ENCODE measurements at places on chromosomes 12 and 14.

- no peak for DNase-seq
These were observed 815.8 kb downstream of the BCL11B start for GRCh38 chr14:98456231-98456630.

GRCh38 chr14:61335671-61336275 is 14.4 kb downstream of the PRKCH start:
- DNase-seq = peak; percentile 49

GRCh38 chr14:54866588-54866987 is 36.0 kb downstream of the GCH1 start:
- DNase-seq = no peak

GRCh38 chr12:30188602-30189326 is 405.0 kb upstream of the TMTC1 start:
- DNase-seq = no peak

GRCh38 chr12:120851944-120852343 is 52.2 kb downstream of the SPPL3 start:
- no peak for DNase-seq

- DNase-seq = peak; percentile 82
These were observed 792 bp upstream of the SLC38A1 start for GRCh38 chr12:46269429-46270241.

DNA sequence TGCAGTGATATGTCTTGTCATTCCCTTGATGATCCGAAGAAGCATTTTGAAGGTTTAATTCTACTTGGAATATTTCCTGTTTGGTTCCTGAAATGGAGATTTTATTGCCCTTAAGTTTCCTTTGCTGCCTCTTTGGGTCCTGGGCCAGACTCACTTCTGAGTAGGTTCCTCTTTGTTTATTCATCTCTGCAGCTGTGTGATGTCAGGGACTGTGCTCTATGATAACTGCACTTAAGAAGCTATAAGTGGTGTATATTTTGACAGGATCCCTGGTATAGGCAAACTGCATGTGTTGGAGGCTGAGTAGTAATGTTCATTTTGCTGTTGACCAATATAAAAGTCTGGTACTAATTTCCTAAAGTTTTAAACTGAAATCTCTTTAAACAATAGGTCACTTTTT is at the start of gene KLRC4:
Gene KLRC4 (minus strand): TSS at position 366 of the 400 bp plus-strand sequence. CDS start 182 bp downstream, at position 184.
- DNase-seq = no peak

DNA sequence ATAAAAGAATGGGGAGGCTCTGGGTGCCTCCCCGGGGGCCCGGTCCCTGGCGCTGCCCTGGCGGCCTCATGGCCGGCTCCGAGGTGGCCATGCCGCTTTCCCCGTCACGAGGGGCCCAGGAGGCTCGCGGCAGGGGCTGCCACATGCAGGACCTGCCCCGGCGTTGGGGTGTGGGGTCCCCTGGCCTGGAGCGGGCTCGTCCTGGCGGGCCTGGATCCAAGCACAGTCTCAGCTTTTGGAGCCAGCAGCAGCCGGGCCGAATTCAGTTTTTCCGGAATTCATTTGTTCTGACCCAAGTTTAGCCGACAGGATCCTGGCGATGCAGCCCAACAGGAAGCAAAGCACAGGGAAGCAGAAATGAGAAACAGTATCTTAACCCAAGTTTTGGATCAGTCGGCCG is 26.4 kb upstream of the AEBP2 start:
- DNase-seq = no peak

DNA sequence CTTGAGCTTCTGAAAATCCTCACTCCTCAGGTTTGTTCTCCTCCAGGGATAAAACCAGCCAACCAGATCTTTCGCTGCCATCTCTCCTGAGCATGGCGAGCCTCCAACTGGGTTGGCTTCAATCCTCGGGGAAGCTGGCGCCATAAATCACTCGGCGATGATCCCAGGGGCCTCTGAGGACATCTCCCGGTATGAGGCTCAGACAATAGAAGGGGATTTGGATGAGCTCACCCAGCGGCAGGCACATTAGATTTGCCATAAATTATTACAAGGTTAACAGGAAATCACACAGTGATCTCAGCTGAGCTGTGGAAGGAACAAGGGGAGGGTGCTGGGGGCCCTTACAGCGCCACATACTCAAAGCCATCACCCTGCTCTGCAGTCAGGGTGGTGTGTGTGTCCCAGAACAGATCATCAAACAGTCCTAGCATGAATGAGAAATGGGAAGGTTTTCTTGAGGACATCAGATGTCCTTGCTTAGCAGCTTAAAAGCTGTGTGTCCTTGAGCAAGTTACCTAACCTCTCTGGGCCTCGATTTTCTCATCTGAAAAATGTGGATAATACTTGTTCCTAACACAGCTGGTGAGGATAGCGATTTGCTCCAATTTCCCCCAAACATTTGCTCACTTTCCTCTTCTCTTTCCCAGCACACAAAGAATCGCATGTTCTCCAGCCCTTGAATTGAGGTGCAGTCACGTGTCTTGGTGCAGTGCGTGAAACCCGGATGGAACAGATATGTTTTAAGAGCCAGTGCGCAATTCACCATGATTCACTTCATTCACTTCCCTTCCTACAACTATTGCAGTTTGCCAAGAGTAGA is 142.8 kb downstream of the SCARB1 start:
- DNase-seq = no peak

DNA sequence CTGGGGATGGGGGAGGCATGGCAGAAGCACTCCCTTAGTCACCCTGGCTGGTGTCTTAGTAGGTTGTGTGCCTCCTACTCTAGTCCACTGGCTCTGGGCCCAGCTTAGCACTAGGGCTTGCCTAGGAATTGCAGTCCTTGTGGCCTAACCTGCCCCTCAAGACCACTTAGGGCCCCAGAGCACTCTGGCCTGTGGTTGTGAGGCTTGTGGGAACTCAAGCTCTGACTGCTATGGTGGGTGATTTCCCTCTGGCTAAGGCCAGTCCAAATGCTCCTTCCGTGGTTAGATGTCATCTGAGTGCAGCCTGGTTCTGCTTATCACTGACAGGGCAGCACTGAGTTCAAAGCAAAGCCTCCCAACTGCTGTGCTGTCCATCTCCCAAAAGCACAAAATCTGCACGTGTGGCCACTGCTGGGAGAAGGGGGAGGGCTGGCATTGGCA is 20.2 kb downstream of the FGD4 start:
- no peak for DNase-seq

GRCh38 chr12:95266254-95266653 is 48.6 kb downstream of the VEZT start:
- no peak for DNase-seq

DNA sequence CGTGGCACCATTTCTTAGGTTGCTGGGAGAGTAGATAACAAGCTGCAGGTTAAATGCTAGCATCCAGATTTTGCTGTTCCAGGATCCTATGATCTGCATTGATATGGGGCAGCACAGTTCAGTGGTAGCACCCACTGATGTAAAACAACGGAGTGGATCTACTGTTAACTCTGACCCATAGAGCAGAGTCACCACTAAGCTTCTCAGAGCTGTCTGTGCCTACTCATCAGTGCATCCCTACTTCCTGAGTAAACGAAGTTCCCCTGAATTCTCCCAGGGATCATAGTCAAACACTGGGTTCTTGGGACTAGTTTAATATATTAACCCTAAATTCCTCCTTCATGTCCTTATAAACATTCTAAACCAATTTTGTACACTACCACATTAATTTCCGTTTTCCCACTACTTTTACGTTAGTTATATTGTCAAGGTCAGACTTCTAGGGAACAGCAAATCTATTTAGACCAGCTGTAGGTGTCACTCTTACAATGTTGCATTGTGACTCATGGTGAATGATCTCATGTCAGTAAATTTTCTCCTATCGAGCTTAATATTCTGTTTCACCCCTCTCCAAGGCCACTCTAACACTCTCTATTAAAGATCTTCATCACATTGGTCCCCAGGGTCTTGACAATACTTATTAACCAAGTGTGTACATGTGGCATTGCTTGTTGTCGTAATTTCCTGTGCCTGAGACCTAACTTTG is 10.3 kb downstream of the RERGL start:
- no peak for DNase-seq

DNA sequence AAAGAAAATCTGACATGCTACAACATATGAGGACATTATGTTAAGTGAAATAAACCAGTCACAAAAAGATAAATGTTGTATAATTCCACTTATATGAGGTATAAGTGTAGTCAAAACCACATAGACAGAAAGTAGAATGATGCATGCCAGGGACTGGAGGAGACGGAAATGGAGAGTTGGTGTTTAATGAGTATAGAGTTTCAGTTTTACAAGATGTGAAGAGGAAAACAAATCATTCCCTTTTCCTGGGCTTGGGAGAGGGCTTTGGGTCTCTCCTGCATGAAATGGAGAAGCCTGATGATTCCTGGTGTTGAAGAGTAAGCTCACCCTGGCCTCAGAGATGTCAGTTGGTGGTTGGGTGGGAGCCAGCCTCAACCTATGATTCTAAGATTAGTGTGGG is 158.4 kb upstream of the PLXNC1 start:
- DNase-seq = no peak

- no peak for DNase-seq
These were observed 106.8 kb upstream of the RFLNA start for GRCh38 chr12:124188084-124188483.

DNA sequence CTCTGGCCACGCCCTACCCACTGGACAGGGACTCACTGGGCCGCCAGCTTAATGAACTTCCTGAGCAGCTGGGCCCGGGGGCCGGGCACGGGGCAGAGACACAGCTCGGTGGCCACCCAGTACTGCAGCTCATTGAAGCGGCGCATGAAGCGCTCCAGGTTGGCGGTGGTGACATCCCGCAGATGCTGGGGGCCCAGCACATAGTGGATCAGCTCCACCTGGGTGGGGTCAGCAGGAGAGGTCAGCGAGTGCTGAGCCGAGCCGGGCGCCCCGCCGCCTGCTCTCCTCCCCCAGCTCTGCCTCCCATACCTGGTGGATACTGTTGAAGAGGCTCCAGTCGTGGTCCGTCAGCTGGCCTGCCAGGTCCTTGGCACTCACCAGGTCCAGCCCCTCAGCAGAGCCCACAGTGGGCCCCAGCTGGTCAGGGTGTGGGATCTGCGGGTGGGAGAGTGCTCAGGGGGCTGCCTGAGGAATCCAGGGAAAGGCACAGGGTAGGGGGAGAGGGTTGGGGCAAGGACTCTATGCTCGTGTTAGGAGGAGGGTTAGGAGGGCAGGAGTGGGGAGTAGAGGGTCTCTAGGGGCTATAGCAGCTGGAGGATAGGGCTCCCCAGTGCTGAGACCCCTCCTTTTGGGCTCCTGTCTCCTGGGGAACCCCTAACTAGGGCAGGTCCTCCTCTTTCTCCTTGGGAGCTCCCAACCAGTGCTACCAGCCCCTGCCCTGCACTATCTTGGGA is 15.5 kb upstream of the ENDOU start:
- DNase-seq = no peak

GRCh38 chr12:107196681-107197080 is 103.3 kb upstream of the CRY1 start:
- DNase-seq = no peak

GRCh38 chr14:22981090-22981875 is 1.1 kb downstream of the AJUBA start:
- DNase-seq = peak; percentile 28

GRCh38 chr12:130667421-130667960 is 48.6 kb downstream of the RIMBP2 start:
- DNase-seq = no peak

GRCh38 chr12:57632958-57633840 is at the start of gene B4GALNT1:
TSS of gene B4GALNT1 (minus strand) at chr12:57633201. CDS start at chr12:57632132, 1,069 bp downstream.
- DNase-seq = peak; percentile 75

- no peak for DNase-seq
These were observed 8.3 kb downstream of the DIO2 start for GRCh38 chr14:80202888-80203562.

DNA sequence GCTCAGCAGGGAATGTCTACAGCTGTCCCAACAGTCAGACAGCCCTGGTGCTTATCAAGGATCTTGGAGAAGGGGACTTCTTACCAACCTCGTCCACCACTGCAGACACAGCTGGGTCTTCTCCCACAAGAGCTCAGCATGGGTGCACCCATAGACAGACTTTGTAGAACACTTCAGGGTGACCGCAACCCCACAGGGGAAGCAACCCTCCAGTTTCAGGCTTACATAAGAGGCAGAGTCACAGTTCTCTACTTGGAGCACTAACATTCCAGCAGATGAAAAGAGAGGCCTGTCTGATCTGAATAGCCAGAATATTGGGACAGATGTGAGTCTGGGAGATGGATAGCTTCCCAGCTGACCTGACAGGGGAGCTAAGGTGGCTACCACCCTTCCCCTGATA is 3.5 kb upstream of the CLEC1A start:
- no peak for DNase-seq

DNA sequence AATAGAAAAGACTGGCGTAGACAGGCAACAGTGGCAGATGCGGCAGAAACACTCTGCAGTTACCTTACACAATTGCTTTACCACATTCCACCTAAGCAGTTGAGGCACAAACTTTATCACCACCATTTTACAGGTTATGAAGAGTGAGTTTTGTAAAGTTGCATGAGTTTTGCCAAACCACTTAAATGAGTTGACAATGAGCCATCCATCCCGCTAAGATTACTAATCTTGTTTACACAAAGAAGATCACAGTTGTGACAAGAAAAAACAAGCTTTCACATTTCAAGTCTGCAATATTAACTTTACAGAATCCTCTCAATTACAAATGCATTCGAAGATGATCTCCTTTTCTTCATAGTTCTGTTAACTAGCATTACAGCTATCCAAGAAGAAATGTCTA is 1.8 kb downstream of the TMCC3 start:
- DNase-seq = no peak

DNA sequence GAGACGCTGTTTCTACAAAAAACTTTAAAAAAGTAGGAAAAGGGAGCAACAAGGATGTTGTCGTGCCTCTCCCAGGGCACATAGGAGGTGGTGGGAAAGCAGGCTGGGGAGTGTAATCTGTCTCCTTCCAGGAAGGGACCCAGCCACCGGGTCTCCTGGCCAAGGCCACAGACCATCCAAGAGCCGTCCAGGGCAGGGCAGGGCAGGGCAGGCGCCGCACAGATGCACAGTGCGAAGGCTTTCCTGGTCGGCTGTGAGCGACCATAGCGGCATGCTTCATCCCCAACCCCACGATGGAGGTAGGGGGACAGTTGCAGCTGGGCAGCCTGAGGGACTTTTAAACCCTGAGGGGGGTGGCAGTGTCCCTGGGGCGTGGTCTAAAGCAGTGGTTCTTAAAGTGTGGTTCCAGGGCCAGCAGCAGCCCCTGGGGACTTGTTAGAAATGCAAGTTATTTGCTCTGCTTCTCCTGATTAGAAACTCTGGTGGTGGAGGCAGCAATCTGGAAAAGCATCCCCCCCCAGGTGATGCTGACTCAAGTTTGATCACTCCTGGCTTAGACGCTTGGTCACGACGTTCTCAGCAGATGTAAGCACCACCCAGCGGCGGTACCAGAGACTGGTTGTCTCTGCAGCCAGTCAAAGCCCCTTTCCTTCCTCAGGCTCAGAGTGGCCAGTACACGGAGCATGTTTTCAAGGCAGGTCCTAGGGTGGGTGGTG is 197.4 kb upstream of the PRMT8 start:
- DNase-seq = no peak

DNA sequence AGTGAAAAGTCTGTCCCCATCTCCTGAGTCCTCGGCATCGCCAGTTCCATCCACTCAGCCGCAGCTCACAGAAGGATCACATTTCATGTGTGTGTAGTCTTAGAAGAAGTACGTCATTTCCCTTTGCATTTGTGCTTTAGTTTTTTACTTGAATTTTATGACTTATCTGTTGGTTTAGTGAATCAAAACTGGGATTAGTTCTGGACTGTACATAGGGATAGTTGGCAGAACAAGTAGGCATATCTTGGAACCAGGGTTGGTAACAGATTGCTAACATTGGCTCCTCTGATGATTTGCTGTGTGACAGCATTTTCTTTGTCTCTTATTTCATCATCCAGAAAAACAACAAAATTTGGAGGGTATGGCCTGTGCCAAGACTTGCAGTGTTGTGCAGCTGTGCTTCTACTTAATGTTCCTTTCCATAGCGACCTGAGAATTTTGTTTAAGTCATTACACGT is 69.6 kb upstream of the AEBP2 start:
- DNase-seq = no peak

Data from CD4-positive, alpha-beta T cell treated with Interleukin-17A for 4 hours (primary cell).